ENCODE measurements at places on chromosomes 16 and 17.

GRCh38 chr16:30974348-30974747 is 10.7 kb upstream of the HSD3B7 start:
- no peak for DNase-seq

- peak; percentile 65 for DNase-seq
Measured at GRCh38 chr17:29592850-29593551, at the start of gene ANKRD13B. ANKRD13B (plus strand) TSS chr17:29593132; CDS start chr17:29593622, 490 bp downstream.

- DNase-seq, result no peak
Measured at GRCh38 chr16:886802-887731, 83.7 kb downstream of the LMF1 start.

DNA sequence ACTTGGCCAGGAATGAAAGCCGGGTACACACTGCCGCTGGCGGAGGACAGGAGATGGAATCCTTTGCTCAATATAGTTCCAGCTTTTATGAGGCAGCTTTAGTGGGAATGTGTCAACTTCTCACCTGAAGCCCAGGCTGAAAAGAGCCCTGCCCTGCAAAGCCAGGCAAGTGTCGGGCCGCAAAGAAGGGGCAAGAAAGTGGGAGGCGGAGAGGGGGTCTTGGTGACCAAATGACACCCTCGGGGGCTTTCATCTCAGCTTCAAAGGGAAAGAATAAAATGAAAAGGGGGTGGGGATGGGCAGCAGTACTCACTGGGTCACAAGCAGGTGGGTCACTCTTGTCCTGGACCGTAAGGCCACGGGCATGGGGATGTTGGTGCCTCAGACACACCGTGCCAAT is 62.9 kb downstream of the C16orf95 start:
- no peak for DNase-seq

GRCh38 chr16:75617121-75617520 is 6.0 kb downstream of the ADAT1 start:
- DNase-seq, result no peak

DNA sequence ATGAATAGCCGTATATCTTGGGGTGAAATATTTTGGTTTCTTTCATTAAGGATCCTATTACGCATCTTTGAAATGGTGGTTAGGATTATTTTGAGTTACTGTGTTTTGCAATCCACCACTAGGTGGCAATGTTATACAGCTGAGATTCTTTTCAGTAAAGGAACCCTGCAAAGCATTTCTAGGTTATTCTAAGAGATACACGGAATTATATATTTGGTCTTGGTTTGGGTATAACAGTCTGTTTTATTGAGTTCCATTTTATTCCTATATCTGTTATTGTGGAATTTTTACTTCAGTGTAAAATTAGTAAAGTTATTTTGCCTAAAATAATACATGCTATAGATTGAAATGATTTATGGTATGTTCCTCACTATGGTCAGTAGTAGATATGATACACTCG is 62.9 kb upstream of the CPHXL start:
- no peak for DNase-seq

DNA sequence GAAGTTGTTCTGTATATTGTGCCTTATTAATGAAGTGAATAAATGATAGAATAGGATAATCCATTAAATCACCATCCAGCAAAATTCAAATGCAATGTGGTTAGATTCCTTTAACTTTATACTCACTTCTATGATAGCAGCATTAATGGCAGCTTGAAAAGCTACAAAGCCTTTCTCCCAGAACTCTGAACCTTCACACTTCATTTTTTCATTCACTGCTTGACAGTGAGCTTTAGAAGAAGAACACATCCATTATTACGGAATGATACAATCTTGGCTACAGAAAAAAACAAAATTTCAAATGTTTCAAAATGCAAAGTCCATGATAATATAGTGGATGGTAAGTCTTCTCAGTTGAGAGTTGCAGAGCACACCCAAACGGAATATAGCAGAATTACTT is 16.4 kb downstream of the ABCA9 start:
- no peak for DNase-seq

- no peak for DNase-seq
Measured at GRCh38 chr17:20935740-20936139, 107.1 kb downstream of the USP22 start.

DNA sequence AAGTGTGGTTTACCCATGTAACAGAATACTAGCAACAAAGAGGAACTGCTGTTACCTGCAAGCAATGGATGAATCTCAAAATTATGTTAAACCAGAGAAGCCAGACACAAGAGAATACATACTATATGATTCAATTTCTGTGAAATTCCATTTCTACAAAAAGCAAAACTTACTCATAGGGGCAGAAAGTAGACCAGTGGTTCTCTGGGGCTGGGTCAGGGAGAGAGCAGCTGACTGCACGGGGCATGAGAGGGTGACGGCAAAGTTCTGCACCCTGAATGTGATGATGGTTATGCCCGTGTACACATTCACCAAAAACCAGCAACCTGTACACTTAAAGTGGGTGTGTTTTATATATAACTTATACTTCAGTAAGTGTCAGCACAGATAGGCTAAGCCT is 3.1 kb downstream of the ZNF843 start:
- no peak for DNase-seq

GRCh38 chr17:61904094-61904710 is 23.6 kb downstream of the INTS2 start:
- DNase-seq, result no peak

DNA sequence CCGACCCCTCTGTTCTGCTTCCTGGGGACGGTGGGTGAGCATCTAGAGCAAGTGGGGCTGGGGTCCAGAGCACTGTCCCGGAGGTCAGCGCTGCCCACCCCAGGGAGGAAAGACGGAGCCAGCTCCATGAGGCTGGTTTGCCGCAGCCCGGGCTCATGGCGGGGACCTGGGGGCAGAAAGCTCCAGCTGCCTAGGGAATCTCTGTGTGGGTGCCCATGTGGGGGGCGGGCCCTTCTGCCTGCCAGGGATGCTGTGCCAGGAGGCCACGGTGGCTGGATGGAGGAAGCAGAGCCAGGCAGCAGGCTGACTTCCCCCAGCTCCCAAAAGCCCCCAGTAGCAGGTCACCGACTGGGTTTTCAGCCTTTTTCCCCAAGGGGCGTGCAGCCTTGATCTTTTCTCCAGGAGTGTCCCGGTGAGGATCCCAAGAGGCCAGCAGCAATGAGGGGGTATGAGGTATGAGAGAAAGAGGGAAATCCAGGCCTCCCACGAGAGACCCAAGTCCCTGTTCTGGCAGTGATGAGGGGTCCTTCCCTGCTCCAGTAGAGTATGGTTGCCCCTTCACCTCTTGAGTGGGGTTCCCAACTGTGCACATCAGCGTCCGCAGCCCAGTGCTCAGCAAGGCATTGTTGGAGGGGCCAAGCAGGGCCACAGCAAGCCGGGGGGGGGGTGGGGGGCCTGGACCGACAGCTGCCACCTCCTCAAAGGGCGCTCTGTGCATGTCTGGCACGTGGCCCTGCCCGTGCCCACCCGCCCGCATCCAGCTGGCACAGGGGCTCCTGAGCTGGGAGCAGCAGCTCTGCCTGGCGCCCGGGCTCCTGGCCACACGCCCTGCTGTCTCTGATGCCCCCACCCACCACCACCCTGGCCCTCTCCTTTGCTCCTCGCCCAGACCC is 15.6 kb upstream of the BCAR1 start:
- no peak for DNase-seq

- DNase-seq, result no peak
Measured at GRCh38 chr17:43645765-43646481, 15.8 kb downstream of the MEOX1 start.

DNA sequence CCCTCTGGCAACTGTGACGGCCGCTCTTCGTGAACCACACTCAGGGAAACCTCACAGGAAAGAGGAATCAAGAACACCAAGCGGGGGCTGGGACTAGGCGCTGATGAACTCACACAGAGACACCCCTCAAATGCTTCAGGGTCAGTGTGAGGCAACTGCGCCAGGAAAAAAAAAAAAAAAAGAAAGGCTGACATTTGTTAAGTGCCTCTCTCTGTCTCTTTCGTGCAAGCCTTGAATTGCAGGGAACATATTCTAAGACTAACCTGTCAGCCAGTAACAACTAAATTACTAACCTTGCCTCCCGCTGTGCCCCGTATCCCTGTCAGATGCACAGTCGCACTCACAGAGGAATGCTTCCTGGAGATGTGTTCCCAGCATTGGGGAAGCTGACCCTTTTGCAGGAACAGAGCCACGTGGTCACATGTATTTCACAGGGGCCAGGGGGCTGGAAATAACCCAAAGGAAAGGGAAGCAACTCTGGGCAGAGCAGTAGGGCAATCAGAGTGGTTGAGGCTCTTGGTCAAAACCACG is 247.8 kb downstream of the XYLT1 start:
- no peak for DNase-seq

DNA sequence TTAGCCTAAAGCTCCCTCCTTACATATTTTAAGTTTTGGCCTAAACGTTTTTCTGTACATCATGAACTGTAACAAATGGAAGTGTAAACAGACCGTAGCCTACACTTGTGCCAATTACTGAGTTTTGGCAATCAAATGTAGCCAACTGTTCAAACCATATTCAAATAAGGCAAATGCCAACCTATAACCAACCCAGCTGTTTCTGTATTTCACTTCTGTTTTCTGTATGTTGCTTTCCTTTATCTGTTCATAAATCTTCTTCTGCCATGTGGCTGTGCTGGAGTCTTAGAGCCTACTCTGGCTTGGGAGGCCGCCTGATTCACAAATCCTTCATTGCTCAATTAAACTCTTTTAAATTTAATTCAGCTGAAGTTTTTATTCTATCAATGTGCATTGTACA is 6.9 kb upstream of the C16orf78 start:
- DNase-seq, result no peak

DNA sequence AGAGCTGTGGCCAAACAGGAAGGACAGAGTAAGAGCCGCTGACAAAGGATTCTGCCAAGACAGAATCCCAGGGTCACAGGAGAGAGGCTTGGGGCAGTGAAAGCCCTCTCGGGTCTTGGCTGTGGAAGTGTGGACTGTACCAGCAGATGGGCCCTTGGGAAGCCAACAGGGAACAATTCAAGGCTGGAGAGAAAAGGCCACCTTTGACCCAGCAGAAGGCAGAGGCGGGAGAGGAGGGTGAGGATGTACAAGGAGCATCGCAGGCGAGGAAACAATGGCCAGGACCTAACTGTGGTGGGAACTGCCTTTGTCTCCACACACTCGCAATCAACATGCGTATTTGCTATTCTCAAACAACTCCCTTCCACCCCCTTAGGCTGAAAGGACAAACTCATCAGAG is 15.7 kb downstream of the CARHSP1 start:
- no peak for DNase-seq

- no peak for DNase-seq
Measured at GRCh38 chr17:58007781-58008706, 998 bp upstream of the SRSF1 start.

DNA sequence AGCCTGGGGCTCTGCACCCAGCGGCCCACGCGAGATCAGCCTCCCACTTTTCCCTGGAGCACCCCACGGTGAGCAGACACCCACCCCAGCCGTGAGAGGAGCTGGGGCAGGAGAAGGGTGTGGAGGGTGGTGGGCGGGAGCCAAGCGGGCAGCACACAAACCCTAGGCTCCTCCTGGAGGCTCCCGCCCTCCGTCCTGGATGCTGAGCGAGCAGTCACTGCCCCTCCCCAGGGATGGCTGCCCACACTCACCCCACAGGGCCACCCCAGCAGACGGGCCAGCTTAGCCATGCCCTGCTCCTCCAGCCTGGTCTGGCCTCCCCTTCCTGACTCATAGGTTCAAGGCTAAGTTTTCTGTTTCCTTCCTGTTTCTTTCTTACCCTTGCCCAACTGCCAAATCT is 15.7 kb upstream of the ABCC3 start:
- no peak for DNase-seq

- DNase-seq, result no peak
Measured at GRCh38 chr17:59954856-59955255, 9.7 kb downstream of the RNFT1 start.

DNA sequence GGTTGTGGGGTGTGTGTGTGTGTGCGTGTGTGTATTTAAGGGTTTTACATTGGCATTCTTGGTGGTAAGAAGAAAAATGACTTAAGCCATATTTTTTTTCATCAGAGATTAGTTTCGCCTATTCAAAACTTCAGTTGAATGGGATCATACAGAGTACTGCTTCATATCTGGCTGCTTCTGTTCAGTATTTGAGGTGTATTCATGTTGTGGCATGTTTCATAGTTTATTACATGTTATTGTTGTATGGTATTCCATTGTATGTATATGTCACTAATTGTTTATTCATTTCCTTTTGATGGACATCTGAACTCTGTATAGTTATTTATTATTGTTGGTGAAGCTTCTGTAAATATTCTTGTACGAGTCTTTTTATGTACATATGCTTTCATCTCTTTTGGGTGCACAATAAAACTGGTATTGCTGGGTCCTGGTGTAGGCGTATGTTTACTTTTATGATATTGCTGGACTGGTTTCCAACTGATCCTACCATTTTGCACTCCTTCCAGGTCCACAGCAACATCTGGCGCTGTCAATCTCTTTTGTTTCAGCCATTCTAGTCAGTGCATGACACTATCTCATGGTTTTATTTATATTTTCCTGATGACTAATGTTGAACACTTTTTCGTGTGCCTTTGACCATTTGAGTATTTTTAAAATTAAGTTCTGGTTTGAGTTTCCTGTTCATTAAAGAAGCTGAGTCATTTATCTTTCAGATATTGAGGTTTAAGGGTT is 77.4 kb upstream of the MAF start:
- no peak for DNase-seq

DNA sequence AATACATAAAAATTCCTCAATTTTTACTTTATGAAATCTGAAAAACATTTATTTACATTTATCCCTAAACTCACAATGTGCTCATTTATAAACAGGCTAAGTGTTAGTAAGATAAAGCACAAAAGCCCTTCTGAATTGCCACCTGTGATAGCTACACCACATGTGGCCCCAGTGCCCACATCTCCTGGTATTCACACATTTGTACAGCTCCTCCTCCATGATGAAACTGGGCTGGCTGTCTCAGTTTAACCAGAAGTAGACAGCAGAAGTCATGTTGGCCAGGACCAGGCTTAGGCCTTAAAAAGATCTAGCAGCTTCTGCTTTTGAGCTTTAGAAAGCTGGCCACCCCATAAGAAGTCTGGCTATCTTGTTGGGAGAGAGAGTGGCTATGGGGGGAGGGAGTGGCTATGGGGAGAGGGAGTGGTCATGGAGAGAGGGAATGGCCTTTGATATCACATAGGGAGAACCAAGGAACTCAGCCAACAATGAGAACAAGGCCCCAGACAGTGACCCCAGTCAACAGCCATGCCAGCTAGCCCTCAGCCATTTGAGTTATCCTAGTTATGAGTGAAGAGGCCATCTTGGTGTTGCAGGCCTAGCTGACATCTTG is 47.4 kb downstream of the CEP95 start:
- no peak for DNase-seq

GRCh38 chr16:5176505-5176904 is 78.9 kb upstream of the EEF2KMT start:
- no peak for DNase-seq

- no peak for DNase-seq
Measured at GRCh38 chr17:4497101-4497824, 1.4 kb upstream of the SPNS2 start.

DNA sequence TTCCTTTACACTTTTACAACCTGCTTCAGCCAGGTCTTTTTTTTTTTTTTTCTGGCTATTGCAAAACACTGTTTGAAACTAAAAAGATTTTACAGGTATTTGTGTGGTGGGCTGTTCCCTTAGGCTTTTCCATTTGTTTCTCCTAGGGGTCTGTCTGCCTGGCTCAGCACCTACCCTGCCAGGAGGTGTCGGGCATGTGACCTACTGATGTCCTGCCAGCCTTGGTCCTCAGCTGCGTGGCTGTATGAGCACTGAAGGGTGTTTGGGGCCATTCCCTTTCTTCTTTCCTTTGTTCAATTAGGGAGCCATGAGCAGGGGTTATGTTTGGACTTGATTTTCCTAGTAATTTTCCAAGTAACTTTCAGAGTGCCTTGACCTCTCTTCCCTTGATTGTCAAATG is 269.2 kb upstream of the SALL1 start:
- no peak for DNase-seq

- DNase-seq, result no peak
Measured at GRCh38 chr17:57687642-57688041, 57.5 kb downstream of the CCDC182 start.
